ENCODE measurements at places on chromosomes 7 and 10.
A peak's percentile ranks its signal among the peaks of the same experiment; 100 is the strongest.

DNA sequence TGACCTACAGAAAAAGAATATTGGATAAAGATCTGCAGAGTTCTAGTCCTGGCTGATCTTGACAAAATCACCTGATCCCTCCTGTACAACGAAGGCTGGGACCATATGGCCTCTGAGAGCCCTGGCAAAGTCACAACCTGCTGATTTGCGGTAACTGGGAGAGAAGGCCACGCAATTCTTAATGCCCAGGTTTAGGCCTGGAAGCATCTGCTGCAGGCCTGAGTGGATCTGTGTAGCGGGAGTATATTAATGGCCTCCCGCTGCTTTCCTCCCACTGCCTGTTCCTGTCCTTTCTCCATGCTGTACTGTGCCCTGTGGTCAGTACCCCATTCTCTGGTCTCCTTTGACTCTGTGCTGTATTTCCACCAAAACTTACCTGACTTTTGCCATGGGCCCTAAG is 24.2 kb downstream of the AKR1B1 start:
- no peak for DNase-seq

DNA sequence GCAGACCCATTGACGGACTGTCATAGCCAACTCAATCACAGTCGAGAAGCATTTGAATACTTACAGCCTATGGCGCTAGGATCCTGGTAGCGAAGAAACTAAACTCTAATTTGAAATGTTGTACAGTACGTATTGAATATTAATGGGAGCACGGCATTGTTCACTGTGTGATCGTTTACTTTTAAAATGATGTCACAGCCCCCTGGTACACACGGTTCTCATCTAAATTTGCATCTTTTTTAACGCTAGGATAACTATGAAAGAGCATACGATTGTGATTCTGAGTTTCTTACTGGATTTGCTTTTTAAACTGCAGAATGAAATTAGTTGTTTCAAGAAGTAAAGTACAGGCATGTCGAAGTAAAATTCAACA is 895 bp upstream of the NAPEPLD start:
- DNase-seq = no peak

GRCh38 chr7:32143301-32143700 is 73.1 kb upstream of the PDE1C start:
- no peak for DNase-seq

- DNase-seq = no peak
These were observed 90.6 kb upstream of the ODAD2 start for GRCh38 chr10:28089467-28089866.

- no peak for DNase-seq
These were observed 1.5 kb upstream of the PARD3 start for GRCh38 chr10:34816501-34817002.

DNA sequence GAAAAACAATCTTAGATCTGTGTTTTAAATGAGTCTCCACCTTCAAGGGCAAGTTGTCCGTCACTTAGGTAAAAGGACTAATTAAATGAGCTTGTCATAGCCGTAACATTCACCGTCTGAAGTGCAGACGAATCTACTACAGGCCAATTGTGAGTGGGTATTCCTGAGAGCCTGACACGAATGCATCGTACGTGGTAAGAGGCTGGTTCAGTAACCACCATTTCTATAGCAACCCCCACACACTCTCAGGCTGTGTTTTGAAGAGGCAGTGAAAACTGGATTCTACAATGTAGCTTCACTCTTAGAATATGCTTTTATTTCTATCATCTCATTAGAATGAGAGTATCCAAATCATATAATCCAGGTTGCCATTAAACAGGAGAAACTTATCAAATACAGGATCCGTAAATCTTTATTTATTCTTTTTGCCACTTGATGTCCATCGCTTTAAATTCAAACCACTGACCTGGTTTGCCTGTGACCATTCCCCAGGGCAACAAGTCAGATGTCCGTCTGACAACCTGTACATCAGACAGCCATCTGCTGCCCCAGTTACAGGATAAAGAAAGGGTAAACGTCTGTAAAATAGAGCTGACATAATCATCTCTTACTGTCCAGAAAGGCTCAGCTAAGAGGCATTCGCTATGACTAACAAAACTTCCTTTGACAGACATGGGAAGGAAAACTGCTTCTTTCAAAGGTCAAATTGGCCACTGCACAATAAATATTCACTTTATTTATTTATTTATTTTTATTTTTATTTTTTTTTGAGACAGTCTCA is 70.3 kb upstream of the NMT2 start:
- no peak for DNase-seq

DNA sequence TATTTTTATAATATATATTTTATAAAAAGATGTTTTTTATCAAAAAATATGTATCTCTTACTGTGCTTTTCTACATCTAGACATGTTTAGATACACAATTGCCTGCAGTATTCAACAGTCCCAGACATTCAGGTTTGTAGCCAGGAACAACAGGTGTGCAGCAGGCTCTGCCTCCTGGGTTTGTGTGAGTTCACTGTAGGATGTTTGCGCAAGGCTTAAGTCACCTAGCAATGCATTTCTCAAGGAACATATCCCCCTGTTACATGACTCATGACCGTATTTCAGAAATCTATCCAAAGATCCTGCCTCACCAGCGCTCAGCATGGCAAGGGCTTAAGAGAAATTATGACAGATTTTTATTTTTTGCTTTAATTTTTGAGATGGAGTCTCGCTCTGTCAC is 41.5 kb downstream of the PITRM1 start:
- no peak for DNase-seq

GRCh38 chr7:105454095-105454747 is 65.5 kb upstream of the SRPK2 start:
- DNase-seq = no peak

DNA sequence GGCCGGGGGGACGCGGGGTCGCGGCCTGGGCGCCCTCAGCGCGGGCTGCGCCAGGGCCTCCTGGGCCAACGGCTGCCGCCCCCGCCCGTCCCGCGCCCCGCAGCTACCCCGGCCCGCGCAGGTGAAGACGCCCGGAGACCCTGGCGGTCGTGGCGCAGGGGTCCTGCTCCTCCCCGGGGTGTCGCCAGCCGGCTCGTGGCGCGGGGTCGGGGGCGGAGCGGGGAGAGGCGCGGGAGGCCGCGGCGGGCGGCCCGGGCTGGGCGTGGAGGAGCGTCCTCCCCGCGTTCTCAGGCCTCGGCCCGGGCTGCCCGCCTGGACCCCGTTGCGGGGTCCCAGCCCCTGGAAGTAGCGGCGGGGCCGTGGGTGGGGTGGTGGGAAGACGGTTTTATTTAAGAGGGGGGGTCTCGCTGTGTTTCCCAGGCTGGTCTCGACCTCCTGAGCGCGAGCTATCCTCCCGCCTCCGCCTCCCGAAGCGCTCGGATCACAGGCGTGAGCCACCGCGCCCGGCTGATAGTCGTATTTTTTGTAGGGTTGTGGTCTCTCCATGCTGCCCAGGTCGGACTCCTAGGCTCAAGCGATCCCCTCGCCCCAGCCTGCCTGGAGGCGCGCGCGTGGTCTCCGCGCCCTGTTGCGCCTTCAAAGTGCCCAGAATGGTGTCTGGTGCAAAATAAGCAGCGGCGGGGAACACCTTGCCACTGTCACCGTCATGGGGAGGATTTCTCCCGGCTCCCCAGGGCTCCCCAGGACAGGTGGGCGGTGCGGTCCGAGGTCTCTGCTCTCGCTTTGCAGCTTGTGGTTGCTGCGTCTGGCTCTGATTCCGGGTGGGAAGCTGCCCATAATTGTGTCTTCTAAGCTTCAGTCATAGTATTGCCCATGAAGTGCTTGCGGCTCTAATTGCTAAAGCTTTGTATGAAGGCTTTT is 15.3 kb upstream of the SUN1 start:
- DNase-seq = peak; percentile 66

DNA sequence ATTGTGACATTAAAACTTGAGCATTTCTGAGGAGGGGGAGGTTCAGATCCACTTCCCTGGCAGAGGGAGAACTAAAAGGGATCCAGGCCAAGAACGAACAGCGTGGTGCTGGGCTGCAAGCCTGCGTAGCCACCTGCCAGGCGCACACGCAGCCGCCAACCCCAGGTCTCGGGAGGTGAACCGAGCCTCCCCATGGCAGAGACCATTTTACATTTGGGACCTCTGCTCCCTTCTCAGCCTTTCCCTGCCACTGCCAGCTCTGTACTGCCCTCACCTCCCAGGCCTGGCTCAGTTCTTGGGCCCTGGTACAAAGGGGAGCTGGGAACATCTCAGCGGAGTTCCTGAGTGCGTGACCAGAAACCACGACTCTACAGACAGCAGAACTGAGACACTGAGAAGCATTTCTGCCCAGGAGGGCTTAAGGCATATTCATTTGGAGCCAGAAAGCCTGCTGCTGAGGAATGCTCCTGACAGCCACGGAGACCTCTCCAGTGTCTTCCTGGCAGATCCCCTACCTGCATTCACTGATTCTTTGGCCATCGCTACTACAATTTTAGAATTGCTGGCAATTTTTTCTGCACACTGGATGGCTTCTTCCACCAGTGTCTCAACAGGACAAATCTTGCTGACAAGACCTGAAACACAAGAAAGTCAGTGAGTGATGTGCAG is 7.6 kb downstream of the ECHS1 start:
- no peak for DNase-seq

- peak; percentile 93 for DNase-seq
These were observed at the start of gene KLHL7 for GRCh38 chr7:23105644-23106056. KLHL7 (plus strand) TSS chr7:23105785; CDS start chr7:23106027, 242 bp downstream.

- no peak for DNase-seq
These were observed 18.2 kb downstream of the MRPL32 start for GRCh38 chr7:42950417-42950816.

DNA sequence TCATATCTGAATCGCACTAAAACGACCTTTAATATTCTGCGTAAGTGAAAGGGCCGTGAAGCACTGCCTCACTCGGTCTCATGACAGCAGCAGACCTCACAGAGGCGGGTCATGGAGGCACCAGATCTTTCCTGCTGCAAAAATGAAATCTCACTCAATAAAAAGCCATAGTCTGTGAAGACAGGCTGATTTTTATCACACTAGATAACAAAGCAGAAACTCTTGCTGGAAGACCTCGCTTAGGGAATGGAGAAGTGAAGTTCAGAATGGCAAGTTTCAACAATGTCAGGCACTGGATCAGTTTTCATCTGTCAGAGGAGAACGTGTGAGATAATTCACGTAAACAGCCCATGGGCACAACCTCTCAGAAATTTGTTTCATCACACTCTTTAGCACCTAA is 8.0 kb downstream of the SEPHS1 start:
- no peak for DNase-seq

DNA sequence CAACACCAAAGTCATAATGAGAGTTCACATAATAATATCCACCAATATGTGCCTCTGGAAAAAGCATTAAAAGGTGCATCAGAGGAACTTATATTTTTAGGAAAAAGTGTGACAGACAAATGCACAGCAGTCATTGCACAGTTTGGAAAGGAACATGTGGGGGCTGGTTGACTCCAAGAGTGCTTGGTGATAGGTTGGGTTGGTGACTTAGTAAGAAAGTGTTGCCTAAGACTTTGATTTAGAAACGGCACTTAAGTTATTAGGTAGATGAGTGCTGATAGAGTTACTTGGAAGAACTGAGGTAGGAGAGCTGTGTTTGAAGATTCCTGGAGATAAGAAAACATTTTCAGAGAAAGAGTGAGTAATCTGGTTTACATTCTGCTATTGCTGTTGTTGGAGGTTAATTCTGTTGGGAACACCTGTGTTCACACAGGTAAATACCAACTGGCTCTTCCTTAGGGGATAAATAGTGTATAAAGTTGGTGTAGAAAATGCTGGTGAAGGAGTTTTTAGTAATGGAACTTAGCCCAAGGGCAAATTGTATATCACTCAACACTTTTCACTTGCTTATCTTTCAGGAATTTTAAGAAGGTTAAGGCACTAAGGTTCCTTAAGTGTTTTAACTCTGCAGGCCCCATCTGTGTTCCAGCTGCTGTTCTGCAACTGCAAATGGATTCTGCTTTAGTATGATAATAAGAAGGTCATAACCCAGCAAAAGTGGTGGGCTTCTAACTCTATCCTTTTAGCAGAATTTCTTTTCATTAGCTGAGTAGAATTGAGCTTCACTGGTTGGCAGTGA is 196.1 kb downstream of the NSUN6 start:
- DNase-seq = no peak

GRCh38 chr7:45594745-45595535 is 20.8 kb downstream of the ADCY1 start:
- DNase-seq = no peak

GRCh38 chr10:52454491-52454890 is 140.4 kb downstream of the DKK1 start:
- DNase-seq = no peak
